ENCODE measurements at places on chromosomes 5 and 9.

DNA sequence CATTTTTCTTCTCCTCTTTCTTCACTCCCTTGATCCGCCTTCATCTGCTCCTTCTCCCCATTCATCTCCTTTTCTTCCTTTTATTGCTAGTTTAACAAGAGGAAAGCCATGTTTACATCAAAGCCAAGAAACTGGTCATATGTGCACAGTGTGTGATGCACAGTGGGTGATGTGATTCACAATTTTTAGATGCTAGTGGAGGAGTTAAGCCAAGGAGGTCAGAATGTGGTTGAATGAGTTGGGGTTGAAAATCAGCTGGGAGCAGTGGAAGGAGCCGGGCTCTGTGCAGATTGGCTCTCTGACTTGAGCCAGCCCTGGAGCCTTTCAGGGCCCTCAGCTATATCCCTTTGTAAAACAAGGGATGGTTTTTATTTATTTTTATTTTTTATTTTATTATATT is 7.3 kb downstream of the ACER2 start:
- DNase-seq, result no peak

GRCh38 chr9:80522465-80522864 is 950.7 kb downstream of the TLE4 start:
- DNase-seq, result no peak

DNA sequence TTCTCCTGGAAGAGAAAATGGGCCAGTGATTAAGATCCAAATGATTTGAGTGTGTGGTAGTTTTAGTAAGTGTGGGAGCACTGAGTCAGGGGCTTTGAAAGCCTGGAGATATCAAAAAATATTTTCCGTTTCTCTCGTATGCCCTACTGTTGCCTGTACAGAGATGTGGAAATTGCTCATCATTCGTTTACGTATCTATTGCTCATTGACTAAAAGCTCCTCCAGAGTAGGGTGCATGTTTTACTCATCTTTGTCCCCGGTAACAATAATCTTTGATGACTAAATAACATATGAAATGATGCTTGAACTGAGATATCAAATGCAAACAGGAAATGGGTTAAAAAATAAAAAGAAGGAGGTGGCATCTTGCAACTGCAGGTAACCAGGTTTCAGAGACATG is 114.2 kb upstream of the FST start:
- no peak for DNase-seq

- no peak for DNase-seq
Observed at GRCh38 chr5:139651853-139652787, 4.0 kb downstream of the CXXC5 start.

- DNase-seq, result no peak
Observed at GRCh38 chr9:87663556-87663955, 62.4 kb upstream of the CTSL start.

DNA sequence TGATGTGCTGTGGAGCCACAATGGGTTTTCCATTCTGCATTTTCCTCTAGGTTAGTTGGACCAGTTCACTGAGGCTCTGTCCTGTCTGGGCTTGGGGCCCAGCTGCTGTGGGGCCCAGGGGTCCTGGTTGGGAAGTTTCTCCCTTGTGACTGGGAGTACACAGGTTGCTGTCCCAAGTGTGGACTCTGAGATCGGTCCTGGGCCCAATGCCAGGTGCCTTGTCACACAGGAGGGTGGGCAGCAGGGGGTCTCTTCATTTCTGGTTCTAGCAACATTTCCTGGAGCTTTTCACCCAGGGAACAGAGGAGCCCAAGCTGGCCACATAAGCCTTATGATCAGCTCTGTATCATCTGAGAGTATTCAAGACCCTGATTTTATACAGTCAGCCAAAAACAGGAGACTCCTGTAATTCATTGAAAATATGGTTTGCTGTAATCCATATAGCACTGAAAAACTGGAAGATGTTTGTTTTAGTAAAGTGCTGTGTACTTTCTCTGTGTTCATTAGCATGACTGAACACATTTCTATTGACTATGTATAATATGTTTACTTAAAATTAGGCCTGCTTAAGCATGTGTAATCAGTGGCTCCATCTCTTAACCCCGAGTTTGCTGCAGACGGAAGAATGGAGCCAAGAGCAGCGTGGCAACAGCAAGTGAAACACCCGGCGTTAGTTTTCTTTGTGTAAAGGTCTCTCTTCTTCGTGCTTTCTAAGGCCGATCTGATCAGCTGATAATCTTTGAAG is 62.5 kb downstream of the MVB12B start:
- no peak for DNase-seq

Measured in vagina (tissue), 2 donors.